Activated CD8-positive, alpha-beta memory T cell treated with anti-CD3 and anti-CD28 coated beads for 1 hour (primary cell): ENCODE measurements at places on chromosomes 16 and 17.

- no peak for DNase-seq
Measured at GRCh38 chr17:79113699-79114457, 39.3 kb downstream of the ENGASE start.

- no peak for DNase-seq
Measured at GRCh38 chr16:73037331-73037745, 10.6 kb downstream of the ZFHX3 start.

DNA sequence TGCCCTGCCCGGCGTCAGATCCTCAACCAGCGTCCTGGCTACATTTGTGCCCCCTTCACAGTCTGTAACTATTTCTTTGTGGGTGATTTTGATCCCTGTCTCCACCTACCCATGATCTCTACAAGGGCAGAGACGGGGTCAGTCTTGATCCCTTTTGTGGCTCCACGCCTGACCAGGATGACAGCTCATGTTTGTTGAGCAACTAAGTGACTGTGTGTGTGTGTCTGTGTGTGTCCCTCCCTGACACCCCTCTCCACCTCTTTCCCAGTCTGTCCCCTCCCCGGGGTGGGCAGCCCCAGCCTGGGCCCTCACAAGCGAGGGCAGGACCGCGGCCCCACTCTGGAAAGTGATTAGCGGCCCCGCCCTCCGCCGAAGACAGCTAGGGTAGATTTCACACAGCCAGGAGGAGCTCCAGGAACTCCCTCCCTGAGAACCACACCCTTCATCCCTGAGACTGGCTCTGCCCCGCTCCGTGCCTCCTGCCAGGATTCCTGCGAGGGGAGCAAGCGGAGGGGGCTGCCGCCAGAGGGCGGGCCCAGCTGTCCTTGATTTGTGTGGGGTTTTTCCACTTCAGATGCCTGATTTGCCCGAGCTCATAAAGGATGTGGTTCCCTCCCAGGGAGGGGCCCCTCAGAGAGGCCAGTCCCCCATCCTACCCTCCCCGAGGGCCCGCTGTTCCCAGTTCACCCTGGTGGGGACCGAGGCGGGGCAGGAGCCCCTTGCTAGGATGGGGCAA, 5.3 kb upstream of the HS3ST6 start:
- no peak for DNase-seq

DNA sequence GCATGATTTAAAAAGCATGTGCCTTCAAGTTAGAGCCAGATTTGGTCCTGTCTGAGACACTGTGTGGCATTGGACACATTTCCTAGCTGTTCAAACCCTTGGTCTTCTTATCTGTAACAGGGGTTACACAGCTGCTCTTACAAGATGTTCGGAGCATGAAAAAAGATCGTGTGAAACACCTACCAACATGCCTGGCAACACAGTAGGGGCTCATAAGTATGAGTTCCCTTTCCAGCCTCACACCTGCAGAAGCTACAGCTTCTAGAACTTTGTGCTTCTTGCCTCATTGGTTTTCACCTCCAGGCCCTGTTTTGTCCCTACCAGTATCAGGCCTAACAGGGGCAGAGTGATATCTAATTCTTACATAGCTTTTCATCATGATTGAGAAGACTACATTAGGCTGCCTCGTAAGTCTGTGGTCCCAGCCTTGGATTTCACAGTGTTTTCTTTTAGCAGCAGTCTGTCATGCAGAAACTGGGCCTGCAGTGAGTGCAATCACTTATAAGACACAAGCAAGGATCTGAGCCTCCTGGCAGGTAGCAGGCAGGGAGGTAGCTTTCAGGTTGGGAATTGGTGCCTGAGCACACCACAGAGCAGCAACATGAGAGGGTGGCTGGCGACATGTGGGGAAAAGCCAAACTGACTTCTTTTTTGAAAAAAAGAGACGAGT, 78.8 kb downstream of the CCDC182 start:
- DNase-seq, result no peak

- DNase-seq, result no peak
Measured at GRCh38 chr16:6190776-6191175, 1093.2 kb upstream of the EEF2KMT start.

DNA sequence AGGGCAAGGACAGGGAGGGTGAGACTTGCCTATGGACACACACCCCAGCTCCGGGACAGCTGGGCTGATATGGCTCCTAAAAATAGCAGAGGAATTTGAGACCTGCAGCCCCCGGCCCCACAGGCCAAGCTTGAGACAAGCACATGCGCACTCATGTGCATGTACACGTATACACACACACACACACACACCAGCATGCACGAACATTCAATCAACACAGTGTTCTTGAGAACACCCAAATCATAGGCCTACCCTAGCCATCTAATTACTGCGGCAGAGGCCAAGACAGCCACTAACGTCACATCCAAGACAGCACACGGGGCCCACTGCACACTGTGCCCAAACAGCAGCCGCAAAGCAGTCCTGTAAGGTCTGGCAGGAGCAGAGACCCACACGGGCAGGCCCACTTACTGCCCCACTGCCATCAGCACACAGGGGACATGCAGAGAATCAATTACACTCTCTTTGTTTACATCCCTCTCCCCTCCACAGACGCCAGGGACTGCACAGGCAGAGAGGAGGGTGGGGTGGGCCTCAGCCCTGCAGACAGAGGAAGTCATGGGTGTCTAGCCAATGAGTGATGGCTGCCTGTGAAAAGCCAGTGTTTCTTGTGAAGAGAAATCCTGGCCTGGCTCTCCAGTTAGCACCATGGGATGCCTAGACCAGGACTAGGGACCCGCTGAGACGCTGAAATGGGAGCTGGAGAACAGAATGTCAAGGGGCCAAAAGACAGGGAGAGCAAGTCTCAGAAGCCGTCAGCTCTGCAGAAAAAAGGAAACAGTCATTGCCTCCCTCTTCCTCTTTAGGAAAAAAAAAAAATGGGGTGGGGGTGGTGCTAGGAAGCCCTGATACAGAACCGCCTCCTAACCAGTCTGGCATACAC, 39.3 kb downstream of the MYO18A start:
- DNase-seq, result peak; percentile 32

DNA sequence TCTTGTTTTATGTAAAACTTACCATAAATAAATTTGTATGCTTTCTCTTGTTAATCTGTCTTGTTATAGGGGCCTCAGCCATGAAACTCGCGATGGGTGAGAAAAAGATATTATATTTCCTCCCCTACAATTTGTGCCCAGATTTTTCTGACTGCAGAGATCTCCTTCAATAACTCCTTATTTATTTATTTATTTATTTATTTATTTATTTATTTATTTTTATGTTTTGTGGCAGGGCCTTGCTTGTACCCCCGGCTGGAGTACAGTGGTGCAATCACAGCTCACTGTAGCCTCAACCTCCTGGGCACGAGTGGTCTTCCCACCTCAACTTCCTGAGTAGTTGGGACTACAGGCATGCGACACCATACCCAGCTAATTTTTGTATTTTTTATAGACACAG, 23.3 kb upstream of the CCL5 start:
- DNase-seq, result no peak

GRCh38 chr17:50483266-50483665, 4.6 kb downstream of the RSAD1 start:
- no peak for DNase-seq

- no peak for DNase-seq
Measured at GRCh38 chr16:4207229-4207628, 34.7 kb downstream of the SRL start.

DNA sequence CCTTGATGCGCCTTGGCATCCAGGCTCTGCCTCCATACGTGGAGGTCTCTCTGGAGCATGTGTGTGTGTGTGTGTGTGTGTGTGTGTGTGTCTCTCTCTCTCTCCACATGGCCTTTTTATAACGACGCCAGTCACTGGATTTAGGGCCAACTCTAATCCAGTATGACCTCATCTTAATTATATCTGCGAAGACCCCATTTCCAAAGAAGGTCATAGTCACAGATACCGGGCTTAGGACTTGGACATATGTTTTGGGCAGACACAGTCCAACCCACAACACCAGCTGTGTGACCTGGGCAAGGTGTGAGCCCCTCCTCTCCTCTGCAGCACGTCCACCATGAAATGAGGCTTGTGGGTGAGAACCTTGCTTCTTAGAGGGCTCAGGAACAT, 138.4 kb upstream of the PLCG2 start:
- DNase-seq, result no peak

GRCh38 chr17:71287071-71287823, 833.6 kb upstream of the SOX9 start:
- DNase-seq, result no peak

GRCh38 chr17:9211133-9211765, 189.9 kb downstream of the NTN1 start:
- DNase-seq, result no peak

DNA sequence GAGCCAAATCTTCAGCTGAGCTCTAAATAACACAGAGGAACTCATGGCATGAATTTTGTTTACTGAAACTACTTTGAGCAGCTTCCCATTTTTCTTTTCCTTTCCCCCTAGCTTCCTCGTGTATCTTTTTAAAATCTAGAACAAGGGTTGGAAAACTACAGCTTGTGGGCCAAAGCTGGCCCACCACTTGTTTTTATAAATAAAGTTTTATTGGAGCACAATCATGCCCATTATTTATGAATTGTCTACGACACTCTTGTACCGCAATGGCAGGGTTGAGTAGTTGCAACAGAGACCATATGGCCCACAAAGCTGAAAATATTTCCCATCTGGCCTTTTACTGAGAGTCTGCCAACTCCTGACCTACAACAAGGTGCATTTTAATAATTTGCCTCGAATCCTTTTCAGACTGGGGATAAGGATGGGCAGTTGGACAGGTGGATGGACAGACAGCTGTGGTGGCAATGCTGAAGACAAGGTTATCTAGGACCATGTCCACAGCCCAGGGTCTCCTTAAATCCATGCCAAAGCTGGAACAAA, 87.7 kb downstream of the RMI2 start:
- DNase-seq, result no peak

DNA sequence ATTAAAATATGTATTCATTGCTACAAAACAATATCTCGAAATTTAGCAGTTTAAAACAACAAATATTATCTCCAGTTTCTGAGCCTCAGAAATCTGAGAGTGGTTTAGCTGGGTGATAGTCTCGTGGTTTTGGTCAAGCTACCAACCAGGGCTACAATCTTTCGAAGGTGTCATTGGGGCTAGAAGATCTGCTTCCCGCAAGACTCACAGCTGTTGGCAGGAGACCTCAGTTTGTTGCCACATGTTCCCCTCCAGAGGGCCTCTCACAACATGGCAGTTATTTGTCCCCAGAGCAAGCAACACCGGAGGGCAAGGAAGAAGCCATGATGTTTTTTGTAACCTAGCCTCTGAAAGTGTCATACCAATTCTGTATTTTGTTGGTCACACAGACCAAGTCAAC, 12.0 kb upstream of the BCAS3 start:
- DNase-seq, result no peak

DNA sequence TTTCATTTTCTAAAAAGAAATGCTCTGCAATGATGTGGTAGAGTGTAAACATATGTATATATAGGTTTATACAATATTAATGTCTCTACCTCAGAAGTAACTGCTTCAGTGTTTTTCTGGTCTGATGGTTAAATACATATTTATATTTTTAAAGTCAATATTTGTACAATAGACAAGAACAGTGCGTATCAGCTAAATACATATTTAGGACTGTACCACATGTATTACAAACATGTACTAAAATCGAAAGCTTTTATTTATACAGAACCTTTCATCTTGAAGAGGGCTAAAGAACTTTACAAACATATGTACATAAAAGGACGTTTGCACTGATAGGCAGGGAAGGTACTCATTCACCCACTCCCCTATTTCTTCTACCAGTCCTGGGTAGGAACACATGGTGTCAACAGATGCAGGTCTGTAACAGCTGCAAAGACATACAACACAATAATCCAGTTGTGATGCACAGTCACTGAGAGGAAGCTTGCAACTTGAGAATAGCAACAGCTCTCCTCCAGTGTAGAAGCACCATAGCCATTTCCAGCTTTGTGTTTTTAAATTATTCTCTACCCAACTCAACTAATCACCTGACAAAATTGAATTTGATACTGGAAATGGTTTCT, 206.9 kb upstream of the C17orf78 start:
- DNase-seq, result no peak

DNA sequence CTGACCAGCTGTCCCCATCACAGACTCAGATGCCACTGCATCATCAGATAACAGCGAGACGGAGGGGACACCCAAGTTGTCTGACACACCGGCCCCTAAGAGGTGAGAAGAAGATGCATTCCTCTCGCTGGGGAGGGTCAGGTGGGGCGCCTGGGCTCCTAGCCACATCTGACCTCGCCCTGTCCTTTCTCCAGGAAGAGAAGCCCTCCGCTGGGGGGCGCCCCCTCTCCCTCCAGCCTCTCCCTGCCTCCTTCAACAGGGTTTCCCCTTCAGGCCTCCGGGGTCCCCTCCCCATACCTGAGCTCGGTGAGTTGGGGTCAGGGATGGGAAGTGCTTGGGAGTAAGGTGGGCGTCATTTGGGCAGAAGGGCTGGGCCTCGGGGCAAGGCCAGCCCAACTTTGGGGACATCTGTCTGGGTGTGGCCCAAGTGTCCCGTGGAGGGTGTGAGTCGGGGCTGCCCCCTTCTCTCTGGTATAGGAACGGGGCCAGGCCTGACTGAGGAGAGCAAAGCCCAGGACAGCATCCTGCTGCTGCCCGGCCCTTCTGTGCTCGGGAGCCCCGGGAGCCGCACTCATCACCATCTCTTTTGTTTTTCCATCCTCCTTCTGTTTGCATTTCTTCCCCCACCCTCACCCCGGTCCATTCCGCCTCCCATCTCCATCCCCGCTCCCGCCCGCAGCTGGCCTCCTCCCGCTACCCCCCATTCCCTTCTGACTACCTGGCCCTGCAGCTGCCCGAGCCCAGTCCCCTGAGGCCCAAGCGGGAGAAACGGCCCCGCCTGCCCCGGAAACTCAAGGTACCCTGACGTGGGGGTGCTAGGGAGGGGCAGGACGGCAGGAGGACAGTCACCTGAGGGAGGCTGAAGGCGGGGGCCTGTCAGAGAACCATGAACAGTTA, 4.9 kb downstream of the INO80E start:
- no peak for DNase-seq

- no peak for DNase-seq
Measured at GRCh38 chr17:19363460-19364035, 1.0 kb upstream of the B9D1 start.

DNA sequence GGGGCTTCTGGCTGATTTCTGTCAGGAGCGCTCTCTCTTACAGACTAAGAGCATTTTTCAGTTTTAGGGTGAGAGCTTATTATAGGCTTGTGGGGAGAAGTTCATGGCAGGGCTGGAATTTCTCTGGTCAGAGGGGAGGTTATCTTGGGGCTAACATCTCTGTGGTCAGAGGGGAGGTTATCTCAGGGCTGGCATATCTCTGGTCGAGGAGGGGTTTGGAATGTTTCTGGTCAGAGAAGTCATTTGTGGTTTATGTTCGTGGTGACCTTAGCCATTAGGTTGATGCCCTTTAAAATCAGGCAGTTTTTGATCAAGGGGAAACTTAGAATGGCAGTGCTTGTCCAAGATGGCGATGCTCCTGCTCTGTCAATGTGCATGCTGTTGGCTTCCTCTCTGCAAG, 10.8 kb upstream of the USP31 start:
- no peak for DNase-seq

GRCh38 chr16:30757316-30757715, 4.5 kb downstream of the CFAP119 start:
- DNase-seq, result no peak

DNA sequence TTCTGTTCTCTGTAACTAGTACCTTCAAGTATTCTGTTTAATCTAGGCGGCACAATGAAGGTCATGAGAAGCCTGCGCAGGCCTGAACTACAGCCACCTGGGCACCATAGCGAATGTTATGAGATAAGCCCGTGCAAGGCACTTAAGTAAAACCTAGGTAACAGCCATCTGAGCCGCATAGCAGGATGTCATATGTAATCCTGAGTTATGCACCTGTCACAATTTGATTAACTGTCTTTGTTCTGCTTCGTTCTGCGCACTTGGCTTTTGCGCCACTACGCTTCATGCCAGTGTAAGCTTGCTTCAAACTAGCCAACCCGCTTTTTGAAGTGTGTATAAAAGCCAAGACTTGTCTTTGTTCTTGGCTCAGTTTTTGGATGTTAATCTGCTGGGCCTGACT, 449.8 kb downstream of the KCNJ18 start:
- no peak for DNase-seq
